ENCODE measurements at places on chromosomes 12 and 14.

DNA sequence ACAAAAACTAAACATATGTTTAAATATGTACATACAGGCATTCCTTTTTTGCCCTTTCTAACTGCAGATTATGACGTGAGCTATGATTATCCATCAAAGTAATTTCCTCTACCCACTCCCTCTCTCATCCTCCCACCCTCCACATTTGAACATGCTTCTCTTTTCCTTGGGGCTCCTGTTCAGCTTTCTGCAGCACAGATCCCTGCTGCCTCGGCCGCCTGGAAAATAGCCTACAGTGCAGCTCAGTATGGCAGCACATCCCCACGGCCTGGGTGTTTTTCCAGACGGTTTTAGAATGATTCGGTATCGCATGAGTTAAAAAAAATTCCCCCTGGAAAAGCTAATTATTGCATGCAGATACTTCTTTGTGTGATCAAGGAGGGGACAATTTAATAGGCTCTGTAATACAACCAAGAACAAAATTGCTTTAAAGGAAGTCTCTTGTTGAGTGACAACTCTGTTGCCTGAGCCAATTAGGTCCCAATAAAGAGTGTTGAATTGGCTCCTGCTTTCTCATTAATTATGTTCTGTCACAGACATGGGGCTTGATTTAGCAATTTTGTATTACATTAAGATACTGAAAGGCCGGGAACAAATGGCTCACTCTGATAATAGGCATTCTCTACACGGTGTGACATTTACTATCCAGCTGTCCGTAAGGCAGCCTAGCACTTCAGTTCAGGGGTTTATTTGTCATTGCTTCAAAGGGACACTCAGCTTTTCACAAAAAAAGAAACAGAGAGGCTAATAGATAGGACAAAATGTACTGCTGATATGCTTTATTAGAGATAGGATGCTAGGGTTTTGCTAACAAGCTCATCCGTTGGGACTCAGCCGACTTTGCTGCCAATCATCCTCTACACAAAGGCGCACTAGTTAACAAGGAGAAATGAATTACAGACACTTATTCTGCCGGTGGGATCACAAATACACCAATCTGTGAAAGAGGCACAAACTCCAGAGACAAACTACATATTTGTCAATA is 285.8 kb upstream of the G2E3 start:
- DNase-seq: no peak

GRCh38 chr14:31770271-31770670 is 209.1 kb downstream of the NUBPL start:
- DNase-seq: no peak

GRCh38 chr14:93859957-93860356 is 67.2 kb upstream of the FAM181A start:
- no peak for DNase-seq

DNA sequence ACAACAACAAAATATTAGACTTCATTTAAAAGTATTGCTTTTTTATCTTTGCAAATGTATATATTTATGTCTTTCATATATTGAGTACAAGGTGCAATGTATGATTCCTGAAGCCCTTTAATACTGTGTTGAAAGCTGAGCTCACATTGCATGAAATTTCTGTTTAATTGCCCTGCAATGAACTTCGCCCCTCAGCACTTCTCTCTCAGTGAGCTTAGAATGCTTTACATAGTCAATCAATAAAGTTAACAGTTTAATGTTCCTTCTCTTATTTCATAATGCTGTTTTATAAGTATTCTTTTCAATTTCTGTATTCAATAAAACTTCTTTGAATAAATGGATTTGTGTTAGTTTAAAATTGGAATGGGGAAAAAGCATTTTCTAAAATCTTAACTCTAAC is 607.1 kb downstream of the SOX5 start:
- DNase-seq: no peak

DNA sequence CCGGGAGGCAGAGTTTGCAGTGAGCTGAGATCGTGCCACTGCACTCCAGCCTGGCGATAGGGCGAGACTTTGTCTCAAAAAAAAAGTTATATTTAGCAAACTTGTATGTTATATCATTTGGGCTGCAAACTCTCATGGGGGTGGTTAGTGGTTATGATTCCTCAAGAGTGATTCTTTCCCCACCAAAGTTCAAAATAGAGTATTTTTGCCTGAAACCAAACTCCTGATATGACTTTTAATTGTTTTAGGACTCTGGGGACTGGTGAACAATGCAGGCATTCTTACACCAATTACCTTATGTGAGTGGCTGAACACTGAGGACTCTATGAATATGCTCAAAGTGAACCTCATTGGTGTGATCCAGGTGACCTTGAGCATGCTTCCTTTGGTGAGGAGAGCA is 18.6 kb downstream of the HSD17B6 start:
- no peak for DNase-seq

- DNase-seq: no peak
Measured at GRCh38 chr14:56064513-56064912, 53.7 kb upstream of the PELI2 start.
